Naive thymus-derived CD8-positive, alpha-beta T cell (primary cell): ENCODE measurements at places on chromosomes 12 and 14. TPM values are rescaled to one million over a fixed set of nuclear protein-coding genes. Genes with fewer than 3 reads are reported as not detected.

DNA sequence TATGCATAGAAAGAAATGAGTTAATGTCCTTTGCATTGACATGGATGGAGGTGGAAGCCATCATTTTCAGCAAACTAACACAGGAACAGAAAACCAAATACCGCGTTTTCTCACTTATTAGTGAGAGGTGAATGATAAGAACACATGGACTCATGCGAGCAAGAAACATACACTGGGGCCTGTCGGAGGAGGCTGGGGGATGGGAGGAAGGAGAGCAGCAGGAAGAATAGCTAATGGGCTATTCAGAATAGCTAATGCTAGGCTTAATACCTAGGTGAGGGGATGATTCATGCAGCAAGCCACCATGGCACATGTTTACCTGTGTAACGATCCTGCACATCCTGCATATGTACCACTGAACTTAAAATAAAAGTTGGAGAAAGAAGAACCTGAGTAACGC, 29.1 kb upstream of the SYT1 start:
- DNase-seq, result no peak

Gene BICDL1
- polyA plus RNA-seq, result 1.2 TPM

Gene CAPS2
- 1.3 TPM for polyA plus RNA-seq

- DNase-seq, result no peak
Observed at GRCh38 chr12:106205208-106206069, 42.4 kb downstream of the CKAP4 start.

DNA sequence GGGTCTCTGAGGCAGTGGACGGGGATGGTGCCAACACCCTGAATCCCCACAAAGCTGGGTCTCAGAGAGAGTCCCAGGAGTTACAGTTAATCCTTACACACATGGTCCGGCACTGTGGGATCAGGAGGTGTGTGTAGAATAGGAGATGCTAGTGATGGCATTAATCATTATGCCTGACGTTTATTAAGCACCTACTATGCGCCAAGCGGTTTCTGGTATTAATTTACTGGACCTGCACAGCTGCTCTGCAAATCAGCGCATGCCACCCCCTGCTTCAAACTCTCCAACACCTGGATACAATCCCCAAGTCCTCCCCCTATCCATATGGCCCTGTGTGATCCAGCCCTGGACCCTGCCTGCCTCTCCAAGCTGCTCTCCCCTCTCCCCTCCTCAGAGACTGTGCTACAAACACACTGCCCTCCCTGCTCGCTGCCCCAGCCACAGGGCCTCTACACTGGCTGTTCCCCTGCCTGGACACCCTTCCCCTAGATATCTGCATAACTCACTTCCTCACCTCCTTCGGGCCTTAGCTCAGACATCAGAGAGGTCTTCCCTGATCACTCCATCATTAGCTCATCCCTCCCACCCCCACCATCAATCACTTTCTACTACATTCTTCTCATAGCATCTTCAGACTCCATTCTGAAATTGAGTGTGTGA, 86.0 kb downstream of the RFLNA start:
- no peak for DNase-seq

- no peak for DNase-seq
Observed at GRCh38 chr14:63501429-63501828, 41.7 kb downstream of the PPP2R5E start.

DNA sequence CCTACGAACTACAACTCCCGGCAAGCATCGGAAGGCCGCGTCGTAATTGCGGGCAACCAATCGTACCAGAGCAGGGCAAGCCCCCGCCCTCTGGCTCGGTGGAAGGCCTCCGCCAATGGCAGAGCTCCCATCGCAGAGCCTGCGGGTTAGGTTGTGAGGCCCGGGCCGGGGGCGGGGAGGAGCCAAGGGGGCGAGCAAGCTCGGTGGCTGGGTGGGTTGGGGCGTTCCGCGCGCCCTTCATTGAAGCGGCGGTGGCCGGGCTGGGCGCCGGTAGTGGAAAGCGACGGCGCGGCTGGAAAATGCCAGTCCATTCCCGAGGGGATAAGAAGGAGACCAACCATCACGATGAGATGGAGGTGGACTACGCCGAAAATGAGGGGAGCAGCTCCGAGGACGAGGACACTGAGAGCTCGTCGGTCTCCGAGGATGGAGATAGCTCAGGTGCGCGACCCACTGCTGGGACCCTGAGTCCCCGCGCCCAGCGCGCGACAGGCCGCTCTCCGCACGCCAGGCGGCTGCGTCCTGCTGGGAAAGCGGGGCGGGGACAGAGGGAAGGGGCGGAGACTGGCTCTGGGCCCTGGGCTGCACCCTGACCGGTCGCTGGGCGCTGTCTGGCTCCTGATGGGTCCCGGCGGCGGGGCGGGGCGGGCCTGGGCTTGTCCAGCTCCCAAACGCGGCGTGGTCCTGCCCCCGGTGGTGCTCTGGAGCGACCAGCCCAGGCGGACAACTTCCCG, at the start of gene BRMS1L:
TSS of gene BRMS1L (plus strand) at position 121 of the 734 bp plus-strand sequence. CDS start at position 300, 179 bp downstream.
- peak; percentile 96 for DNase-seq

GRCh38 chr12:49195736-49196135, 6.9 kb upstream of the TUBA1A start:
- DNase-seq, result no peak

GRCh38 chr12:41409628-41410027, 221.5 kb downstream of the PDZRN4 start:
- no peak for DNase-seq
